Activated naive CD8-positive, alpha-beta T cell treated with anti-CD3 and anti-CD28 coated beads, Interleukin-2, amount 50 U/mL, for 24 hours (primary cell): ENCODE measurements at places on chromosomes 7 and 10.
A peak's percentile ranks its signal among the peaks of the same experiment; 100 is the strongest.

DNA sequence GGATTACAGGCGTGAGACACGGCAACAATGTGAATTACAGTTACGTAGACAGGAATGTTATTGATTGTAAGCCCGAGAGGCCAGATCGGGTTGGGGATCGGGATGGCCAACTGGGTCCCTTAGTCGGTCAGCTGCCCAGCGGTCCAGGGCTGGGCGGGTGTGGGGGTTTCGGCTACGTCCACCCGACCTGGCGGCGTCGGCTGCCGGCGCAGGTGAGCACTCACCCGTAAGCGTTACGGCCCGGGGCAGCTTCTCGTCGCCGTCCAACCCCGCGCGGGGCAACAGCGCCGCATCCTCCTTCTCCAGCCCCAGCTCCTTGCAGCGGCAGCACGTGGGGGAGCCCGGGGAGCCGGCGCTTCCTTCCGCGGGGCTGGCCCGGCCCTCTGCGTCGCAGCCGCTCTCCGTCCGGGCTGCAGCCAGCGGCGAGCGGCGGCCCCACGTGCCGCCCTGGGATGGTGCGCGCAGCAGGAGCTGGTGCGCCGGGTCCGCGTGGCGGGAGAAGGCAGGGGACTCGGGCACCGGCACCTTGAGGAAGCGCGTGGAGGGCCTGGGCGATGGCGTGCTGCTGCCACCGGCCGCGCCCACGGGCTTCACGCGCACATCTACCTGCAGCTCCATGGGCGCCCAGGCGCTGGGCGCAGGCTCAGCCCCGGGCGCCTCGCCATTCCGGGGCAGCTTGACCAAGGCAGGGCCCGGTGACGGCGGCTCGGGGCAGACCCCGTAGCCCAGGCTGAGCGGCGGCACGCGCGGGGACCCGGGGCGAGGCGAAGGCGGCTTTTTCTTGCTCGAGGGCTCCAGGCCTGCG lies 609 bp downstream of the KLRG2 start:
- peak; percentile 16 for DNase-seq

DNA sequence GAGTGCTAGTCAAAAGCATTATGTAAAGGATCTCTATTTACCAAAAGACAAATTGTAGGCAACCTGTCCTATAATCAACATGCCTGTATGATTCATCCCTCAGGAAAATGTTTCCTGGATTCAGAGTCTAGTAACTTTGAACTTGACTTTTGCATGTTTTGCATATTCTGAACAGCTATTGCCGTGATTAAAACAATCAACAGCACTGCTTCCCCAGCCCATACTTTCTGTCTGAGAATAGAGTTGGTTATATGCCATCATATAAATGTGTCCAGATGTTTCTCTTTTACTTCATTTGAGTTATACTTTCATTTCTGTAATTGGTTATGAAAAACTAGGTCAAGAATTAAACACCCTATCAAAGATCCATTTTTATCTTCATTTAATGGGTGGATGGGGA lies 83.5 kb downstream of the ZMYND11 start:
- no peak for DNase-seq

DNA sequence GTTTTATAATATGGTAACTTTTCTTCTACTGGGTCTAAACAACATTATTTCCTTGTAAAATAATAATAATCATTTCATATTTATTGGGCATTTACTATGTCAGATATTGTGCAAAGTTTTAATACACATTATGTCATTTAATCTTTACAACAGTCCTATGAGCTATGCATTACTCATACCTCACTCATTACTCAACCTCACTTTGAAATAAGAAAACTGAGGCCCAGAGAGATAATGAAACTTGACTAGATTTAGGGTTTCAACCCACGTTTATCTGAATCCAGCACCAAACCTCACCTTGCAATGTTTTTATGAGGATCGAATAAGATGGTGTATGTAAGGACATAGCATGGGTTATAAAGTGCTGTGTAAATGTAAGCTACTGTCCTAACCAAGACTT lies 153.2 kb upstream of the SLC13A1 start:
- DNase-seq = no peak

DNA sequence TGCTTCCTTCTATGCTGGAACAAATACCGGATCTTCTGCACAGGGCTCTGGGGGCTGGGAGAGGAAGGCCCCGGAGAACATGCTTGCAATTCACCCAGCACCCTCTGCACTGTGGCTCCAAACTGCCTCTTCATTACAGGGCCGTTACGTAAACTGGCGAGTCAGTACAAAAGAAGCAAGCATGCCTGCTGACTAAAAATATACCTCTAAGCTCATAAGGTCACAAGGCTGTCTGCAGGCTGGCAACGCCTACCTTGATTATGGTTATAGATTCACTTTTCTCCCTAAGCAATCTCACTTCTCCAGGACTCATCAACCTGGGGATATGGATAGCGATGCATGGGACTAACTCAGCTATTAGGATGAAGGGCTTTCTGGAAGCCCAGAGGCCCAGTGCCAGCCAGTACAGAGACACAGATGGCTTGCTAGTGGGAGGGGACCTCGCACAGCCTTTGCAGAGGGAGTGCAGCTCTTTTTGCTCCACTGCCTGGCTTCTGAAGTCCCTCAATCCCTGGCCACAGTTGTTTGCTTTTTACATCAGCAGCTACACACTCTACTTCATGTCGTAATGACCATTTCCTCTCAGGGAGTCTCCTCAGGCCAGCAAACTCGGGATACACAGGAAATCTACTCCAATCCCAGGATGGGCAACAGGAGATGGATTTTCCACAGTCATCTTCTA lies 96.1 kb downstream of the SH3PXD2A start:
- peak; percentile 23 for DNase-seq

GRCh38 chr10:114881901-114882300 lies 56.1 kb upstream of the TRUB1 start:
- DNase-seq = no peak

- no peak for DNase-seq
These were observed 117.0 kb downstream of the OAT start for GRCh38 chr10:124301736-124302135.

GRCh38 chr7:117666031-117666430 lies 186.2 kb downstream of the CFTR start:
- no peak for DNase-seq

- no peak for DNase-seq
These were observed 33.6 kb downstream of the WASL start for GRCh38 chr7:123715198-123715597.
